Activated naive CD4-positive, alpha-beta T cell treated with anti-CD3 and anti-CD28 coated beads, Interleukin-2, amount 50 U/mL, for 72 hours (primary cell): ENCODE measurements at places on chromosomes 6 and 20. TPM values are rescaled to one million over a fixed set of nuclear protein-coding genes. Genes with fewer than 3 reads are reported as not detected.

TPD52L1 gene
- total RNA-seq: 0.87 TPM

RAD21L1 gene
- 0.47 TPM for total RNA-seq

TMEM217 gene
- total RNA-seq: 2.0 TPM

MCCD1 gene
- total RNA-seq: not detected

RIPPLY2 gene
- total RNA-seq: not detected

ZNF165 gene
- total RNA-seq: 2.1 TPM

HLA-DQB2 gene
- total RNA-seq: not detected

XKR7 gene
- 0.09 TPM for total RNA-seq

ETV7 gene
- 2.0 TPM for total RNA-seq

RNF144B gene
- total RNA-seq: 0.91 TPM

SLC52A3 gene
- total RNA-seq: not detected

BCAS1 gene
- total RNA-seq: not detected

LY6G6C gene
- total RNA-seq: not detected

WFDC12 gene
- total RNA-seq: not detected

TMEM74B gene
- total RNA-seq: not detected

SNAI1 gene
- total RNA-seq: 0.43 TPM

EDN1 gene
- total RNA-seq: 0.30 TPM

PI3 gene
- not detected for total RNA-seq

EMILIN3 gene
- not detected for total RNA-seq

OR2B6 gene
- not detected for total RNA-seq

HLA-DRA gene
- 2.2 TPM for total RNA-seq

PLG gene
- total RNA-seq: not detected

TFAP2A gene
- 0.14 TPM for total RNA-seq

C20orf204 gene
- total RNA-seq: 14.2 TPM

CTCFL gene
- total RNA-seq: not detected

PTCRA gene
- total RNA-seq: not detected

CAP2 gene
- total RNA-seq: not detected

PDE7B gene
- 0.27 TPM for total RNA-seq

SLPI gene
- not detected for total RNA-seq

FOXQ1 gene
- not detected for total RNA-seq

ISM1 gene
- total RNA-seq: 0.31 TPM

PLTP gene
- total RNA-seq: 12.9 TPM

THEMIS gene
- total RNA-seq: 50.8 TPM

GFOD1 gene
- 6.3 TPM for total RNA-seq

SGK2 gene
- total RNA-seq: 0.82 TPM

DNAJC5 gene
- total RNA-seq: 41.9 TPM

FAXC gene
- not detected for total RNA-seq

SLC17A1 gene
- 0.41 TPM for total RNA-seq

ARFGEF3 gene
- total RNA-seq: 0.11 TPM

CST11 gene
- not detected for total RNA-seq

SUPT3H gene
- 20.1 TPM for total RNA-seq

SLC35D3 gene
- not detected for total RNA-seq
